ENCODE measurements at places on chromosomes 3 and 15.

DNA sequence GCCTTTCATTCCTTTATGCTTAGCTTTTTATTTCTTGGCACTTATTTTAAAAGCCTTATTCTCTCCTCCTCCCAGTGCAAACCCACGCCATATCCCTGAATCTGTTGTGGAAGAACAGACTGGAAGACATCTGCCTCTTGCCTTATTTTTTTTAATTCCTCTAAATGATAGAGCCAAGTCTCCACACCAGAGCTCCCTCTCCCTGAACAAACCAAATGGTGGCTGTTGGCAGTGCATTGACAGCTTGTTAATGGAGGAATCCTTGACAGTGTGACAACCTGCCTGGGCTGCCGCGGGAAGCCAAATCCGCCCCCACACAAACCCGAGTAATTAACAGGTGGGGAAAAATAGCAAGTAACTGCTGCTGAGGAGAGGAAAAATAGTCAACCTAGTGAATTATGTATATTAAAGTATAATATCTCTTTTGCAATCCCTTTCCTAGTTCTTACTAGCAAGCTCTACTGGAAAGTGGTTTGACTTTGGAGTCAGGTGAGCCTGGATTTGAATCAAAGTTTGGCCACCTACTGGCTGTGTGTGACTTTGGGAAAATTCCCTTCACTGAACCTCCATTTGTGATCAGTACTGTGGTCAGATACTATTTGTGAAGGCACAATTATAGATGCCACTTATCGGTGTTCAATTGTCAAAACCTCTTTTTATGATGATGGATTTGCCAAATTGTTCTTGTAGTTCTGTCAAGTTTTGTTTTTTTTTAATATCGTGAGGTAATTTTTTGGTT is 589.6 kb downstream of the PDCD6IP start:
- no peak for DNase-seq

GRCh38 chr15:78842519-78842918 is 30.2 kb upstream of the MORF4L1 start:
- DNase-seq, result no peak

GRCh38 chr3:52089691-52090090 is 33.3 kb upstream of the DUSP7 start:
- DNase-seq, result no peak

DNA sequence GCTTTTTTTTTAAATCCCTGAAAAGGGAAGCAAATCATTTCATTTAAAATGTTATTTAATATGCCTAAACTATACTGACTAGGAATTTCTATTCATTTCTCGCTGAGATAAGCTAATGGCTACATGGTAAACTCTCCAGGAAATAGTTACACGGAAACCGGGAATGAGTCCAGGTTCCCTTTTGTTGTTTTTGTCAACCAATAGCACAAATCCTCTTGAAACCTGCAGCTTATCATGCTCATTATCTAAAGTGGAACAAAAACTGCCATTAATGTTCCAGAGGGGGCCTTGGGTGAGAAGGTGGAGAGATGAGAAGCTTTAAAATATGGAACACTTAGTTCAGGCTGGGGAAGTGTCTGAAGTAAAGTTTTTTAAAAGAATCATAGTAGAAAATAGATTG is 113.5 kb upstream of the ALCAM start:
- no peak for DNase-seq

DNA sequence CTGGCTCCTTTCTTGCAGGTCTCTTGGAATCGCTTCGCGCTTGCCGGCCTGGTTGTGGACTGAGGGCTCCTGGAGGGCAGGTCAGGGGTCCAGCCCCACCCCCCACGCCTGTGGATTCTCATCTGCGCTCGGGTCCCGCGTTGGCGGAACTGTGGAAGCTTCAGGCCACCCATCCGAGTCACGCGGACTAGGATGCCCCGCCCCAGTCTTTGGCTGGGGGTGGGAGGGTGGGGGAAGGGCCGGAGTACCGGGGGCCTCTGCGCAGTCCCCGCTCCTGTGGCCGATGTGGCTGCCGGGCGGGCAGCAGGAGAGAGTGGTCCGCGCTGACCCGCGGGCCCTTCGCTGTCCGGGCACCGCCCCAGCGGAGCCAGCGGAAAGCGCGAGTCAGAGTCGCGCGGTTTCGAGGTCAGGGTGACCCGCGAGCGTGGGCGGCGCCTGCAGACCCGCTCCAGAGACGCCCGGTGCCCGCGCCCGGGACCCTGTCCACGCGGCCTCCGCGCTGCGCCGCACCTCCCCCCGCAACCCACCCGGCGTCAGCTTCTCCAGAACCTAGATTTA is 114.2 kb downstream of the KLF13 start:
- DNase-seq, result peak; percentile 32

DNA sequence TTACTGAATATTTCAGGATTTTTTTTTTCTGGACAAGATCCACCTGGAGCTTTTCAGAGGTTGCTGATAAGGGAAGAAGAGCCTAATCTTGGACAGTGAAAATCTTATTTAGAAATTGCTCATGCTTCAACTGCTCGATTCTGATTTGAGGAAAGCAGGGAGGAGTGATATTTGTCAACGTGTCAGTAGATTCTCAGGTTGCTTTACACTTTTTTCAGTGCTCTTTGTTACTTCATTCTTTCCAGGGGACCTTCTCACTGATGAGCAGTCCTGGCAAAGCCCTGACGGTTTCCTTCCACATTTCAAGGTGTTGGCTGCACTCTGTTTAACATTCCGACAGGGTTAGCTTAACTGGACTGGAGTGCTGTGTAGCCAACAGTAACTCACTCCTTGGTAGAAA is 24.1 kb upstream of the RARB start:
- no peak for DNase-seq

- DNase-seq, result no peak
These were observed 62.7 kb downstream of the PXYLP1 start for GRCh38 chr3:141294301-141294700.

GRCh38 chr15:93167291-93167690 is 78.3 kb upstream of the RGMA start:
- DNase-seq, result no peak

GRCh38 chr3:160804762-160805161 is 48.7 kb downstream of the PPM1L start:
- DNase-seq, result no peak

DNA sequence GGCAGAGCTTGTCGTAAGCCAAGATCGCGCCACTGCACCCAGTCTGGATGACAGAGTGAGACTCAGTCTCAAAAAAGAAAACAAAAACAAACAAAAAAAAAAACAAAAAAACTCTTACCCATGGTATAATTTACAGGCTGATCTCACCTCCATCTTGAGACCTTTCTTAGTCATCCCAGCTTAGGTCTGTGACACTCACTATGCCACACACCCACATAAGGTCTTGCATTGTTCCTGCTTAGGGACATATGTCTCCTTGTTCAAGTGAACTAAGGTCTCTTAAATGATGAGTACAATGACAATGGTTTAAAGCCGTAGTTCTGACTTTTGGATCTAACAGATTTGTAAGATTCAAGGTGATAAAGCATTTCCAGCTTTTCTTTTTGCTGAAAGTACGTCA is 360.2 kb upstream of the ARHGEF26 start:
- no peak for DNase-seq

- no peak for DNase-seq
These were observed 255.8 kb downstream of the MEIS2 start for GRCh38 chr15:36844534-36844998.

DNA sequence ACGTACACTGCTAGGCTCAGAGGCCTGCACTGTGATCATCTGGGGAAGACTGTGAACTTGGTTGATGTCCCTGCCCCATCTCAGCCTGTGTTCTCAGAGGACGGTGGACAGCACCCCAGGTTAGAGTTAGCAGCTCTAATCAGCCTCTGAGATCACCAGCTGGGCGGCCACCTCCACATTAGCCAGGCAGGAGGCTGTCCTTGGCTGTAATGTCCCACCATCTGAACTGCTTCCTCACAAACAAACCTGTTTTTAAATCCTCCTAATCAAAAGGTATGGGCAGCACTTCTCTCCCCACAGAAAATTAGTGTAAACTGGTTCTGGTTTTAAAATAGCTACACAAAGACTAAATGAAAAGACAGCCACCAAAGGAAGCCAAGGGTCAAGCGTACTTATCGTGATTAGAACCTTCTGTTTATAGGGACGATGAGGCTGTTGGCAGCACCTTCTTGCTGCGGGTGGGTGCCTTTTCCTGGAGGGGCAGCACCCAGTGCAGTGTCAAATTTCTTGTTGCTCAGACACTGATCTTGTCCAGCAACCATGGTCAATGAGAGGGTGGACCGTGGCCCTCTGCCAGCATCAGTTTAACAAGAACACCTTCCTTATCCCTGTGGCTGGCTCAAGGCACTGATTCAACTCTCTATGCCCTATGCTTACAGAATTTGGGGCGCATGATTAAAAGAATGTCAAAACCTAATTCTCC is 24.6 kb downstream of the ACSBG1 start:
- no peak for DNase-seq

- no peak for DNase-seq
These were observed 128.2 kb upstream of the PLXNA1 start for GRCh38 chr3:126854666-126855065.

- DNase-seq, result no peak
These were observed 87.7 kb upstream of the DCLK3 start for GRCh38 chr3:36852071-36852470.

- no peak for DNase-seq
These were observed 26.3 kb downstream of the ITGA11 start for GRCh38 chr15:68405378-68406250.

GRCh38 chr3:142888099-142888480 is 793 bp downstream of the PCOLCE2 start:
- DNase-seq, result no peak

- DNase-seq, result no peak
These were observed 15.6 kb downstream of the MTHFS start for GRCh38 chr15:79881254-79881653.

DNA sequence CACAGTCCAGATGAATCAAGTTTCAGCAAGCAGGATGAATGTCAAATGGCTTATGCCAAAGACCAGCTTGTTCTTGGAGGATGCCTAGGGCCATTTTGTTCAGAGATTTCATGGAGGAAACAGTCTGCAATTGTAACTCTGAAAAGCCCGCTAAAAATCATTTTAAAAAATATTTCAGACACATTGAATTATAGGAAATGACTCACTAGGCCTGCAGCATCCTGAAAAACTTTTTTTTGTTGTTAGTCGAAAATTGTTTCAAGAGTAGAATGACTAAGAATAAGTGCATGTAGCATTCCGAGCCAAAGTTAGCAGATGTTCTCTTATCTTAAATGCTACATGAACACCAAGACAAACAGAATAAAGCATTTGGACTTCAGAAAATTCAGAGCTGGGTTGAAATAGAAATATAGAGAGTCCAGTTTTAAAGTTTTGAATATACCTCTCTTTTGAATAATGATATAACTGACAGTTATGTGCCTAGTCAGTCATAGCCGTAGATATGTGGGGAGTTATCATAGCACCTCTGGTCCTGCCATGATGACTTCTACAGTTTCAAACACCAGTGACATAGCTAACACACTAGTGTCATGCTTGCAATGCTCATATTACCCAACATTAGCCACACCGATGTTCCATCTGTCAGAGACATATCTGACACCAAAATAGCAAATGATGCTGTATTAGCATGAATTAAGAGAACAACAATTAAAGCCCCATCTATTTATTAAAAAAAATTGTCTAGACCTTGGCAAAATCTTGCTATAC is 1462.8 kb upstream of the GBE1 start:
- no peak for DNase-seq

DNA sequence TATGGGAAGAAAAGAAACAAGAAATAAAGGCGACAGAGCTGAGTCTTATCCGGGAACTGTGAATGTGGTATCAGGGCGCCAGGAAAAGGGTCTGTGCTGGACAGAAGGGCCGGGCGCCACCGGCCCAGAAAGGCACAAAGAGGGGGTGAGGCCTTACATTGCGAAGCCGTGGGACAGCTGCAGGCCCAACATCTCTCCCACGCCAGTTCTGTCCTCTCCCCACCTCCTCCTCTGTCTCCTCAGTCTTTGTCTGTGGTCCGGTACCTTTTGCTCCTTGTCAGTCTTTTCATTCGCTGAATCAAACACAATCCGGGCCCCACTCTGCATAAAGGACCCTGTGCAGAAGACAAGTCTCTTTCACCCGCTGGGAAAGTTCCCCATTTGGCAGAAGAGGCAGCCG is 81.8 kb downstream of the LRIG1 start:
- DNase-seq, result no peak

- DNase-seq, result no peak
These were observed 16.1 kb downstream of the AMOTL2 start for GRCh38 chr3:134357914-134358811.

DNA sequence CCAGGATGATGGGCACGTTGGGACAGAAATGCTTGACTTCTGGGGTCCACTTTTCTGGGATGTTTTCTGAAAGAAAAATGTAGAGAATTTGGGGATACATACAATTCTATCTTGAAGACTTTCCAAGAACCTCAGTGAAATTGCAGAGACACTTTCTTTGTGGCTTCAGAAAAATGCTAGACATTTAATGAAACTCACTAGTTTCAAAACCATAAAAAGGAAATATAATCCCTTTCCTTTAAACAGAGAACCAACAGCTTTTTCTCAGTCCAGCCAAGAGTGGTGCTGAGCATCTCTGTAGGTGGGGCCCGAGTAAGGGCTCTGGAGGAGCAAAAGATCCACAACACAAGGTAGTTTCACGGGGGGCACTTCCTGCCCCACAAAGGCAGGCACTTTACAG is 4.4 kb upstream of the GPX1 start:
- DNase-seq, result no peak

GRCh38 chr3:157333551-157333991 is 103.1 kb upstream of the PTX3 start:
- DNase-seq, result no peak

GRCh38 chr3:71414189-71414927 is 169.2 kb downstream of the FOXP1 start:
- no peak for DNase-seq

DNA sequence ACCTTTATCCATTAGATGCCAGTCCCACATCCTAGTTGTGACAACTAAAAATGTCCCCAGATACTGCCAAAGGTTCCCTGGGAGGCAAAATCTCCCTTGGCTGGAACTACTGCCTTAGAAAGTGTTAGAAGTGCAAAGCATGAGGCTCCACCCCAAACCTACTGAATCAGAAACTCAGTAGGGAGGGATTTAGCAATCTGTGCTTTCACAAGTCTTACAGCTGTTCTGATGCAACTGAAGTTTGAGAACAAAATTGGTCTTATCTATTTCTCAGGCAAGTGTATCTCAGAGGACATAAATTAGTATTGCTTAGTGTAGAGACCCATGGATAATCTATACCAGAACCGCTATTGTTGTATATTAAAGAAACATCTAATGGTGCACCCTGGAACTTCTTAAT is 70.2 kb downstream of the CLDN1 start:
- DNase-seq, result no peak

DNA sequence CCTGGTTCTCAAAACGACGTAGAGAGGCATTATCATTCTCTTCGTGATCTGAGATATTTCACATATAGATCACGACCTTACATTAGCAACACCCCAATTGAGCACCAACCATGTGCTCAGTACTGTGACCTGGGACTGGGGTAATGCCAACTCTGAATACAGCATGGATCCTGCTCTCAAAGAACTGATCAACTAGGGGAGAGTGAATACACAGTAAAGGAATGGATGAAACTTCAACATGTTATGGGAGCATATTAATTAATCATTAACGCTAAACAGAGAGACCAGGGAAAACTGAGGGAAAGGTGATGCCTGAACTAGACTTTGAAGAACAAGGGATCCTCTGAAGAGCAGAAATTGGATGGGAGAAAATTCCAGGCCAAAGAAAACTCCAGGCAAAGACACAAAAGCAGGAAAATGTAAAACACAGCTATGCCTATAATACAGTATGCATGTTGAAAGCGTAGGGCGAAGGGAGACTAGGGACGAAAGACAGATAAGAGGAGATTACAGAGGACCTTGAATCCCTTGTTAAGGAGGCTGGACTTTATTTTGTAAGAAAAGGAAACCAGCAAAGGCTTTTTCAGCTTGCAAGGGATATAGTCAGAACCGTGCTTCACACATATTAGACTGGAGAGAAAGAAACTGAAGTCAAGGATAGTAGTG is 105.7 kb downstream of the ANO10 start:
- DNase-seq, result no peak
